ENCODE measurements at places on chromosomes 5 and 9.

GRCh38 chr5:68182534-68182933, 33.0 kb upstream of the PIK3R1 start:
- H3K4me1 ChIP-seq, result peaks cover 5% of the 10 kb centered on the region
- H3K4me3 ChIP-seq, result no peak overlapping the region
- no peaks in the 10 kb centered on the region for H3K36me3 ChIP-seq
- no peaks in the 10 kb centered on the region for H3K27me3 ChIP-seq

DNA sequence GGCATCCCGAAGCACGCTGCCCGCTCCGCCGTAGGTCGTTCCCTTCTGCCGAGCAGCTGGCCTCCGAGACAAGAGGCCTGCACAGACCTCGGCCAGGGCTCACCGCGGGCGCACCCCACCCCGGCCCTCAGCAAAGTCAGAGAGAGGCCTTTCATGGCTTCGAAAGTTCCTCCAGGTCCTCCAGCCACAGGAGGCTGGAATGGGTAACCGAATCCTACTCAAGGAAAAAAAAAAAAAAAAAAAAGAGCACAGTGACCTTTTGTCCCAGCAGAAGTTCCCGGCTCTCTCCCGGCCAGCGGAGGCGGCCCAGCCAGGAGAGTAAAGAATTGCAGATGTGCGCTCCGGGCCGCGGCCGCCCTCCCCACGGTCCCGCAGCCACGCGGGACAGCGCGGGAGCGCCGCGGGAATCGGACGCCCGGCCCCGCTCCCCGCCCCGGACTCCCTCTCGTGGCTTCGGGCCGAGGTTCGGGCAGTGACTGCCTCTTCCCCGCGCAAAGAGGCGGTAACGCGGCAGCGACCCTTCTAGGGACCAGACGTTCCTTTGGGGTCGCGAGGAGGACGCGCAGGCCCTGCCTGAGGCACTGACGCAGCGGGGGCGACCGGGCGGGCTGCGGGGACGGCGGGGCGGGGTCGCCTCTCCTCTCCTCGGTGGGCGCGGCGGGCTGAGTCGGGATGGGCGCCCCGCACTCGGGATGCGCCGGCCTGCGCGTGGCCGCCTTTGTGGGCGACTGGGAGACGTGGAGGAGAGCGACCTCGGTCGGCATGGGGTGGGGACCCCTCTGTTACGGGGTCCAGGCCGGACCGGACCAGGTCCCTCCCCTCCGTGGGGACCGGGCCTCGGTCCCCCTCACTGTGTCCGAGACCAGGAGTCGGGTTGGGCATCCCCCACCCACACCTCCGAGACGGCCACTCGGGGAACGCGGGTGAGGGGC, 754 bp downstream of the GFPT2 start:
- no peaks in the 10 kb centered on the region for H3K27me3 ChIP-seq
- peak overlapping the region; percentile 75 for H3K4me3 ChIP-seq
- no peaks in the 10 kb centered on the region for H3K36me3 ChIP-seq
- peak; percentile 10 for DNase-seq

DNA sequence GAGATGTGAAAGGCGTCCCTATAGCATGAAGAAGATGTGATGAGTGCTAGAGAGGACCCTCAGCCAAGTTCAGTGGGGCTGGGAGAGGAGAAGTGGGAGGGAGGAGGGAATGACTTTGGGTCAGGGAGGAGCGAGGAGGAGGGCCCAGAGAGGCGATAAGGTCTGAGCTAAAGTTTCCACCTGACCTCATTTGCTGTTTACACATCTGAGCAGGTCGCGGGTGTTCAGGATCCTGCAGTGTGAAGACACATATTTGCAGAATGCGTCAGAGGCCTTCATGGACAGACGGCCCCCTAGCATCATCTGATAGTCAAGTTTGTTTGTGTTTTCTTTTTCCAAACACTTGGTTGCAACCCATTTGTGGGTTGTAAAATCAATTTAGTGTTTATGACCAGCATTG, 18.9 kb upstream of the IGFBPL1 start:
- peaks cover 3% of the 10 kb centered on the region for H3K27me3 ChIP-seq
- H3K27ac ChIP-seq, result no peak overlapping the region
- H3K4me1 ChIP-seq, result no peaks in the 10 kb centered on the region
- DNase-seq, result no peak

GRCh38 chr5:167716126-167716775, 575.2 kb upstream of the WWC1 start:
- H3K27ac ChIP-seq, result no peak overlapping the region
- H3K36me3 ChIP-seq, result no peaks in the 10 kb centered on the region
- no peak overlapping the region for H3K4me3 ChIP-seq
- H3K27me3 ChIP-seq, result no peaks in the 10 kb centered on the region

DNA sequence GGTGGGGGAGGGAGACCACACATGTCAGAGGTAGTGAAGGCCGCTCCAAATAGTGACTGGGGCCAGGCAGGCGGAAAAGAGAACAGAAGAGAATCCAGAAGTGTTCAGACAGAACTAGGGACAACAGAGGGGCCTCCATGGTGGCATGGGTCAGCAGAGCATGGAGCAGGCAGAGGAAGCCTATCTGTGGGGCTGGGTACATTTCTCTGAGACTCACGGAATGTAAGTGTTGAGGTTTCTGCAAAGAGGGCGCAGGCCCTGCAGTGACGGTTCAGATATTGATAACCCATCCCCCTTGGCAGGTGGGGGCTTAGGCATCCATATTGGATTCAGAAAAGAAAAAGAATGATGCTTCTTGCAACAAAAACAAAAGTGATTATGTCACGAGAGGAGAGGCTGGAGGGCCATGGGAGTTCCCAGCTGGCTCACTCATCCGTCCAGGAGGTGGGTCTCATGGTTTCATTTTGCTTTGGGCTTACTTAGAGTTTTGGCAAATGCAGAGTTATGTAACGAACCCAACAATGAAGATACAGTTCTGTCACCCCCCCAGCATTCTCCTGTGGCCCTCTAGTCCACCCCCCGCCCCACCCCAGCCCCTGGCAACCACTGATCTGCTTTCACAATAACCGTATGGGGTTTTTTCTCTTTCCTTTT, 5.4 kb upstream of the RMND5B start:
- DNase-seq, result no peak
- H3K4me3 ChIP-seq, result no peak overlapping the region
- no peaks in the 10 kb centered on the region for H3K36me3 ChIP-seq
- no peaks in the 10 kb centered on the region for H3K4me1 ChIP-seq
- H3K27me3 ChIP-seq, result no peaks in the 10 kb centered on the region

GRCh38 chr9:107638521-107639310, 149.1 kb upstream of the KLF4 start:
- H3K36me3 ChIP-seq, result no peaks in the 10 kb centered on the region
- DNase-seq, result peak; percentile 57
- peak overlapping the region; percentile 56 for H3K4me3 ChIP-seq
- H3K27ac ChIP-seq, result peak overlapping the region; percentile 82
- H3K4me1 ChIP-seq, result peaks cover 5% of the 10 kb centered on the region

- no peak for DNase-seq
- no peaks in the 10 kb centered on the region for H3K4me1 ChIP-seq
- no peak overlapping the region for H3K27ac ChIP-seq
- H3K36me3 ChIP-seq, result no peaks in the 10 kb centered on the region
- H3K4me3 ChIP-seq, result no peak overlapping the region
Observed at GRCh38 chr5:74990194-74990593, 62.2 kb downstream of the GCNT4 start.

GRCh38 chr9:4842734-4843133, 50.0 kb downstream of the RCL1 start:
- H3K27me3 ChIP-seq, result no peaks in the 10 kb centered on the region
- no peak for DNase-seq
- H3K27ac ChIP-seq, result no peak overlapping the region
- no peak overlapping the region for H3K4me3 ChIP-seq
- peaks cover 12% of the 10 kb centered on the region for H3K4me1 ChIP-seq

DNA sequence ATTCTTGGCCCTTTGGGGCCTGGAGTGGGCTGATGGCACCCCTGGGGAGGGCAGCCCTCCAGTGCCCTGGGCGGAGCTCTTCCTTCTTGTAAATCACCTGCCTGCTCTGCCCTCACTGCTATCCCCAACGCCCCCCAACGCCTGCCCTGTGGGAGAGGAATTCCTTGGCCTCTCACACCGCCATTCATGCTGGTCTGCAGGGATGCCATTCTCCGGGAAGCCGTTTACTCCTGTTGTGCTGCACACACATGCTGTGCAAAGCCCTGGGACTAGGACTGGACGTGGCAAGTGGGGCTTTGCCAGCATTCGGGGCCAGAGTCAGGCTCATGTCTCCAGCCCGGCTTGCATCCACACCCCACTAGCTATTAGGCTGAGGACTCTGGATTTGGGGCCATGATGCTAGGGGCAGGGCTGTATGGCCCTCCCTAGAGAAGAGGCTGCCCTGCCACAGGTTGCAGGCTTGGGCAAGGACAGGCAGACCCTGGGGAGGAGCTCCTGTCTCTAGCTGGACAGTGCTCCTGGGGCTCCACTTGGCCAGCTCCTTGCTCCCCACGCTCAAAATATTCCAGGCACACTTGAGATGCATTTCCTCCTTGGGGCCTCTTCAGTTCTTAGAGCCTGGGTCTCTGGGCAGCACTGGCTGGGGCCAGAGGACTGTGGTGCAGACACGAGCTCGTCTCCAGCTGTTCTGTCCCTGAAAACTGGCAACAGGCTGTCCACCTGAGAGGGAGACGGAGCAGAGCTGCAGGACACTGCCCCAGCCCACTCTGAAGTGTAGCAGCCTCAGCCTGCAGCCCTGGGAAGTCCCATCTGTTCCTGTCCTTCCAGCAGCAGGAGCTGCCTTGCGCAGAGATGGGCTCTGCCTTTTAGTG, 226.9 kb downstream of the CACNA1B start:
- no peaks in the 10 kb centered on the region for H3K4me1 ChIP-seq
- no peaks in the 10 kb centered on the region for H3K27me3 ChIP-seq
- no peak overlapping the region for H3K4me3 ChIP-seq
- H3K27ac ChIP-seq, result no peak overlapping the region
- DNase-seq, result no peak

- H3K4me3 ChIP-seq, result no peak overlapping the region
- no peak for DNase-seq
Observed at GRCh38 chr5:9374025-9374424, 171.8 kb downstream of the SEMA5A start.

GRCh38 chr5:136191304-136192014, 1.5 kb downstream of the SMIM32 start:
- peaks cover 44% of the 10 kb centered on the region for H3K27me3 ChIP-seq
- DNase-seq, result peak; percentile 33
- peak overlapping the region; percentile 50 for H3K4me3 ChIP-seq
- peaks cover 14% of the 10 kb centered on the region for H3K4me1 ChIP-seq

- H3K4me1 ChIP-seq, result no peaks in the 10 kb centered on the region
- H3K27me3 ChIP-seq, result no peaks in the 10 kb centered on the region
- no peak for DNase-seq
- H3K4me3 ChIP-seq, result no peak overlapping the region
- no peaks in the 10 kb centered on the region for H3K36me3 ChIP-seq
Observed at GRCh38 chr9:105496826-105497225, 49.0 kb downstream of the FSD1L start.

DNA sequence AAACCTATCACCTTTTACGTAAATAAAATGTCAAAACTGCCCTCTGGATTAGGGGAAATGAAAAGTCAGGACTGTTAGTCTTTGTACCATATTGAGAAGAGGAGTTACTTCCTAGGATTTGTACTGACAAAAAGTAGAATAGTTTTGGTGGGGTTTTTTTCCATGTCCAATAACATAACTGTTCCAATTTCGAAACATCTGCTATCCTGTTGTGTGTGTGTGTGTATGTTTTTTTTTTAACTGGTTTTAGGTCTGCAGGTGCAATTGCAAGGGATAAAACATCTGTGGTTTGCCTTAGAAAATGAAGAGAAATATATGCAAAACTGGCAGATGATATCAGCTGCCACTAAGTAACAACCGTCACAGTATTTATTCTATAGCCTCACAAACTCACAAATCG, 506.8 kb downstream of the NFIB start:
- no peak overlapping the region for H3K4me3 ChIP-seq
- H3K4me1 ChIP-seq, result peaks cover 6% of the 10 kb centered on the region
- no peaks in the 10 kb centered on the region for H3K27me3 ChIP-seq
- no peak for DNase-seq
- H3K27ac ChIP-seq, result no peak overlapping the region

GRCh38 chr5:18010053-18010452, 375.8 kb downstream of the TAF11L14 start:
- DNase-seq, result no peak
- no peaks in the 10 kb centered on the region for H3K36me3 ChIP-seq
- H3K27ac ChIP-seq, result no peak overlapping the region
- H3K4me3 ChIP-seq, result no peak overlapping the region

DNA sequence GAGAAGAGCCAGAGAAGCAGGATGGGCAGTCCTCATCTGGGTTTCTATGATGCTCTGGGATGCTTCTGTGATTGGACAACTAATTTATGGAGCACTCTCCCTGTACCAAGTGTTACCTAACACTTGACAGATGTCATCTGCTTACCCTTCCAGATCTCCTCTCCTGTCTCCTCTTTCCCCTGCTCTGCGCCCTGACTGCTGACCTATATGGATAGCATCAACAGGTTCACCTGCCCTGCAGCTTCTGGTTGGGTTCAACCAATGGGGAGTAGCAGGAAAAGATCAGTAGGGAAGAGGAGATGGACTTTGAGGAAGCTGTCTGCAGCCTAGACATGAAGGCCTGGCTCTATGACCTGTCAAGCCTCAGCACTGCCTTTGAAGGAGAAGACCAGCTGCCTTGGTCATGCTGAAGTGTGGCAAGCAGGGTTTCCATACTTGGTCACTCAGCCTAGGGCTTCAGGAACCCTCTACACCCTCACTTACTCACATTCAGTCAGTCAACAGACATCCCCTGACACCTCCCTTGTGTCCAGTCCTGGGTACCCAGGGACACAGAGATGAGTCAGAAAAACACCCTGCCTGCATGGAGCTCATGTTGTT, 11.3 kb upstream of the P4HA2 start:
- H3K27me3 ChIP-seq, result no peaks in the 10 kb centered on the region
- no peak overlapping the region for H3K27ac ChIP-seq
- H3K4me3 ChIP-seq, result no peak overlapping the region
- H3K4me1 ChIP-seq, result no peaks in the 10 kb centered on the region
- no peaks in the 10 kb centered on the region for H3K36me3 ChIP-seq

DNA sequence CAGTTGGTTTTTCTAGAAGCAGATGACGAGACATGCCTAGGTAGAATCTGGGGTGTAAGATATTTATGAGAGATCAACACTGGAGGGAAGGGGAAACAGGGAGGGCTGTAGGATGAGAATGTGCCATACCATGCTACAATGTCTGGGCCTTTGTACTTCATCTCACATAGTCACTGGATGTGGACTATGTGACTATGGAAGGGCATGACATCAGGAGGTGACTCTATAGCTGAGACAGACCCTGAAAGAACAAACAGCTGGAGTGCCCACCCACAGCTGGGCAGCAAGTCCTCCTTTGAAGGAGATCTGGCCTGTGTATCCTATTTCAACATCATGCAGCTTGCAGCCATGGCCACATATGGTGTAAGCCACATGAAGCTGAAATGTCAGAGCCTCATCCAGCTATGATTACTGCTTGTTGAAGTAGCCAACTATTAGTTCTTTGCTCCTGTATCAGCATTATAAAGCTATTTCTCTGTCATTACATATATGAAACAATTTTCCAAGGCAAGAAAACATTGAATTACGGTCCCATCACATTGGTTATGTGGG, 46.2 kb upstream of the KIF2A start:
- H3K4me3 ChIP-seq, result no peak overlapping the region
- H3K27ac ChIP-seq, result no peak overlapping the region
- no peak for DNase-seq
- no peaks in the 10 kb centered on the region for H3K27me3 ChIP-seq
